Ovary (tissue), 10 donors: ENCODE measurements at places on chromosomes 11 and 22. TPM values are rescaled to one million over a fixed set of nuclear protein-coding genes. Genes with fewer than 3 reads are reported as not detected.

Gene ZNF202
- 4.7 TPM for total RNA-seq

- DNase-seq: no peak
Measured at GRCh38 chr11:2944530-2944929, 15.3 kb upstream of the PHLDA2 start.

DNA sequence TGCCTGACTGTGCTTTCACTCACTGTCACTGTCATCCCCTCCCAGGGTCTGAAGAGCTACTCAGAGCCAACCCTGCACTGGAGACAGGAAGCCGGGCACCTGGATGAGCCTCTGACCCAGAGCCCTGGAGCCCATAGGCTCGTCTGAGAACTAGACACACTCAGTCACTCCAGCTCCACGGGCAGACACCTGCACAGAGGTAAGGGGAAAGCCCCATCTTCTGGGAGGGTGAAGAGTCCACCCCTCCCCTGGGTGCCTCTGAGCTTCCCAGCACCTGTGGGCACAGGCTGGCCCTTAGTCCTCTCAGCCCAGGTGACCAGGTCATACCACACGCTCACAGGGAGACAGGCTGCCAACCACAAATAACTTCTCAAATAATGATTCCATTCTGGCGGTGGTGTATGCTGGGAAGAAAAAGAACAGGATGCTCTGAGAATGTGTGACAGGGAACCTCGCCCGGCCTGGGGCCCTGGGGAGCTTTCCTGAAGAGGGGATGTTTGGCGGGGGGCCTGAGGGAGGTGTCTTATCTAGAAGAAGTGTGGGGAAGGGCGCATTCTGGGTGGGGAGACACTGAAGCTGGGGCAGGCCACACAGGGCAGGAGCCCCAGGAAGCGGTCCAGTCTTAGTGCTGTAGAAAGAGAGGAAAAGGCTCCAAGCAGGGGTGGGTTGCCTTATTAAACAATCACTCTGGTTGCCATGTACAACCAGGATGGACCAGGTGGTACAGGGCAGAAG, 5.3 kb downstream of the CCDC157 start:
- DNase-seq: no peak

DNA sequence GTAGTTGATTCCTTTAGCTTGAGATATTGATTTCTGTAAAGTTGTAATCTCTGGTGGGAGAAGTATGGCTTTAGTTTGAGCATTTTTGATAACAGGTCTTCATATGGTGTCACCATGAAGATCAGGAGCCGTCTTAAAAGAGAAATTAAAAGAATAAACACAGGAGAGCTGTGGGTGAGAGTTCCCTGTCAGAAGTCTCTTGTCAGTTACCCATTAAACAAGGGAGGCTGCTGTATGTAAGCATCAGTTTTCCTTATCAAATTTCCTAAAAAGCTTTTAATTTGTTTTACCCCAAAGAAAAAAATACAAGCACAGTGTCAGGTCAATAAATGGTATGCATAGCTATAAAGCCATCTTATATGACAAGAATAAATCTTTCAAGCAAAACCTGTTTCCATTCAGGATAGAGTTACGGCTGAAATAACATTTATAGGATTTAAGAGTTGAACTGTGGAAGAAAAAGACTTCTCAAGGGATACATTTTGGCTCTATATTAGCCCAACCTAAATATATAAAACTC, 767.5 kb downstream of the JRKL start:
- no peak for DNase-seq

GRCh38 chr11:68649851-68650555, 34.3 kb upstream of the GAL start:
- DNase-seq: no peak

Gene MS4A15
- total RNA-seq: not detected

DNA sequence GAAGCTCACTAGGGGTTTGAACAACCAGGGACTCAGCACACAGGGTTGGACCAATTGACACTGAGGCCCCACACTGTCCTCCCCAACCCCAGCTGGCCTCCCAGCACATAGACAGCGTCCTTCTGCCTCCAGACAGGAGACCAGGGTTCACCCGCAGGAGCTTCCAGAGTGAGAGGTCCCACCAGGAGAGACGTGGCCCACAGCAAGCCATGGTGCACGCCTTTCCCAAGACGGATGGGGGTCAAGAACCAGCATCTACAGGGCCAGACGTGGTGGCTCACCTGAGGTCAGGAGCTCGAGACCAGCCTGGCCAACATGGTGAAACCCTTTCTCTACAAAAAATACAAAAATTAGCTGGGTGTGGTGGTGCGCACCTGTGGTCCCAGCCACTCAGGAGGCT, 12.1 kb upstream of the SIGIRR start:
- no peak for DNase-seq

- no peak for DNase-seq
Measured at GRCh38 chr11:95608093-95608492, 181.5 kb downstream of the FAM76B start.

DNA sequence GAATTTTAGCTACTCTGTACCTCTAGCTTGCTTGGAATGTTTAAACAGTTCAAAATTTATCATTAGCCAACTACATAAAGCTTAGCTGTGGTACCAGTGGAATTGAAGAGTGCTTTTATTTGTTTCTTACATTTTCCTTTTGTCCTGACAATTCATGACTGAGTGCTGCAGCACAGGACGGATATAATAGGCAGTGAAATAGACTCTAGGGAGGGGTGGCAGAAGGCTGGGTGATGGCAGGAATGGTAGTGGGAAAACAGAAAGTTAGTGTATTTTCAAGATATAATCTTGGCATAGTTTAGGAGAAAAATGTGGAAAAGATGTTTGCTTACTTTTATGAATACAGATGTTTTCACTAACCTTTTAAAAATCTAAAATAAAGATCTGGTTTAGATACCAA, 31.1 kb upstream of the ARHGAP32 start:
- DNase-seq: no peak

- no peak for DNase-seq
Measured at GRCh38 chr11:109847621-109848020, 245.6 kb upstream of the ZC3H12C start.

- DNase-seq: no peak
Measured at GRCh38 chr11:102367364-102367763, 20.4 kb downstream of the BIRC2 start.

GRCh38 chr11:45906965-45907611, at the start of gene FREY1:
Gene FREY1, minus strand, starts transcription at chr11:45907271. Its CDS starts 26 bp downstream, at chr11:45907245.
- DNase-seq: no peak

GRCh38 chr11:33942954-33943353, 51.1 kb upstream of the LMO2 start:
- DNase-seq: no peak

DNA sequence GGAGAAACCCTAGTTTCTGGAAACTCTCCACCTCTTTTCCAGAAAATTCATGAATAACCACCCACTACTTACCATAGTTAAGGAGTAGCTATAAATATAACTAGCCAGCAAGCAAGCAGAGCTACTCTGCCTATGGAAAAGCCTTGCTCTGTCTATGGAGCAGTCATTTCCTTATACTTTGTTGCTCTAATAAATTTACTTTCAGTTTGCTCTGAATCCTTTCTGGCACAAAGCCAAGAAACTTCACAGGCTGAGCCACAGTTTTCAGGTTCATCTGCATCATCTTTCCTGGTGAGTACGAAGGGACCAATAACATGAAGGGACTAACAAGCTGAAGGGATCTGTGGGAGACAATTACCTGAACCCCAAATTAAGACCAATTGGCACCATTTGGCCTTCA, 4.6 kb downstream of the OR4C45 start:
- no peak for DNase-seq

DNA sequence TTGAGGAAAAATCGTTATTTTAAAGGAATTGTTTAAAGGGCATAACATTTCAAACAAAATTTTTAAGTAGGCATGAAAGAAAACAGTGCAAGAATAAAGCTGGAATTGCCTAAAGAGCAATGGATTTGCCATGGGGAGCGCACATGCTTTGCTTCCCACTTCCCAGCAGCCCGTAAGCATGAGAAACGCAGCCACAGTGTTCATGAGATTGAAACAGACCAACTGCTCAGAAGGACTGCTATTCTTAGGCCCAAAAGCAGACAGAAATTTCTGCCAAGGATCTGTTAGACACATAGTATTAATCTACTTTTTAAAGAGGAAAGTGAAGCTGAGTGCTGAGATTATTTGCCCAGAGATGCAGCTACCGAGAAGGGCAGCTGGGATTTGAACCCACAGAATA, 34.2 kb upstream of the TSKU start:
- DNase-seq: no peak

GRCh38 chr11:28815110-28815509, 706.9 kb downstream of the METTL15 start:
- DNase-seq: no peak

DNA sequence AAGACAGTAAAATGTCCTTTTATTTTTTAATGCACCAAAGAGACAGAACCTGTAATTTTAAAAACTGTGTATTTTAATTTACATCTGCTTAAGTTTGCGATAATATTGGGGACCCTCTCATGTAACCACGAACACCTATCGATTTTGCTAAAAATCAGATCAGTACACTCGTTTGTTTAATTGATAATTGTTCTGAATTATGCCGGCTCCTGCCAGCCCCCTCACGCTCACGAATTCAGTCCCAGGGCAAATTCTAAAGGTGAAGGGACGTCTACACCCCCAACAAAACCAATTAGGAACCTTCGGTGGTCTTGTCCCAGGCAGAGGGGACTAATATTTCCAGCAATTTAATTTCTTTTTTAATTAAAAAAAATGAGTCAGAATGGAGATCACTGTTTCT, 1.1 kb upstream of the CCND1 start:
- no peak for DNase-seq

Gene CCDC73
- total RNA-seq: 1.6 TPM

GRCh38 chr11:125916683-125917347, 12.5 kb downstream of the DDX25 start:
- DNase-seq: no peak

GRCh38 chr11:3971756-3972404, 116.4 kb downstream of the STIM1 start:
- no peak for DNase-seq

- no peak for DNase-seq
Measured at GRCh38 chr11:131481971-131482370, 111.6 kb downstream of the NTM start.

GRCh38 chr22:20595461-20595860, 88.1 kb downstream of the MED15 start:
- DNase-seq: no peak

DNA sequence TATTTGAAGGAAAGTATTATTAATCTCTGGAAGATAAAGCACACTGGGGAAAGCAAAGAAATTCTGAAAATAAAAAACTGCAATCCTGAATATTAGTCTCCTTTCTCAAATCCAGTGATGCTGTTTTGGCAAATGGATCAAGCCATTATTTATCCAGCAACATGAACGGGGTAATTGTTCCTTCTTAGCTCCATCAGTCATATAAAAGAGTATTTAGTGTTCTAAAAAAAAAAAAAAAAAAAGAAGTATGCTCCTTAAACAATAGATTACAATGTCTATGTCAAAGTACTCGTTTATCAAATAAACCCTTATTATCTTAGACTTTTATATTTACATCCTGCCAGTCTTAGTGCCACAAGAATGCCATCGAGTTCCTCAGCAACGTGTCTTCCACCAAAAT, 1.3 kb downstream of the RDX start:
- no peak for DNase-seq
